ENCODE measurements at places on chromosomes 12 and 14.

DNA sequence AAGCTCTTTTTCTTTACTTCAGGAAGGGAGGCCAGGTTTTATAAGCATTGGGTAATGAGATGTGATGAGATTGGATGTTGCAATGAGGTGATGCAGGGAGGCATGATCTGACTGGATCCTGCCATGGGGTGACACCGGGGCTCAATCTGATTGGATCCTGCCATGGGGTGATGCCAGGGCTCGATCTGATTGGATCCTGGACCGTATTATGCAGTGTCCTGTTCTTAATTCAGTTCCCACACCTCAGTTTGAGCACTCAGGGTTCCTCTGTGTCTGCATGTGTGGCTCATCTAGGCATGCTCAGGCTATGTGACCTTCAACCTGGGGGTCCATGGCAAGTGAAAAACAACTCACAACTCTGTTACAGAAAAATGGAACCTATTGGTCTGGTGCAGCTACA, 166.4 kb downstream of the SLC15A4 start:
- DNase-seq: no peak

DNA sequence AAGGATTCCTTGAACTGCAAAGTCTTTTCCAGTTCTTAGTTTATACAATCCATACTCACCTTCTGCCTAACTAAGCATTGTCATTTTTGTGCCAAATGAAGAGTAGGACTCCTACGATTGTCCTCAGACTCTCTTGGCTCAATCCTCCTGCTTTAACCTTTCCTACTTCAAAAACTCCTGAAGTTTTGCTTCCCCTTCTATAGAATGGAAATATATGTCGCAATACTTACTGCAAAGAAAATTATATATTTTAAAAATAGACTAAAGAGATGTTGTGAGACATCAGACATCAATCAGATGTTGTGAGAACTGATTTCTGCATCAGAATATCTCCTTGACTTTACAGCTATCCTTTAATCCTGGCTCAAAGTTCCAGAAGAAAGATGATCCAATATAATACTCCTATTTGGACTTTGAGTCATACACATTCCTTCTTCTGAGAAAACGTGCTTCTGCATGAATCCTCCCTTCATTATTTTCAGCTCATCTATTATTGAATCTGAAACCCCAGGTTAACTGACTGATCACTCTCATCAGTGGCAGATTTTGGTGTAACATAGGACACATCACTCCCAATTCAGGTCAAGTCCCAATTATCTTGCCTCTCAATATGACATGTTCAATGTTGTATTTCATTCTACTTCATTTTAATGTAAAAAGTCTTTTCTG, 48.8 kb downstream of the A2M start:
- DNase-seq: no peak

DNA sequence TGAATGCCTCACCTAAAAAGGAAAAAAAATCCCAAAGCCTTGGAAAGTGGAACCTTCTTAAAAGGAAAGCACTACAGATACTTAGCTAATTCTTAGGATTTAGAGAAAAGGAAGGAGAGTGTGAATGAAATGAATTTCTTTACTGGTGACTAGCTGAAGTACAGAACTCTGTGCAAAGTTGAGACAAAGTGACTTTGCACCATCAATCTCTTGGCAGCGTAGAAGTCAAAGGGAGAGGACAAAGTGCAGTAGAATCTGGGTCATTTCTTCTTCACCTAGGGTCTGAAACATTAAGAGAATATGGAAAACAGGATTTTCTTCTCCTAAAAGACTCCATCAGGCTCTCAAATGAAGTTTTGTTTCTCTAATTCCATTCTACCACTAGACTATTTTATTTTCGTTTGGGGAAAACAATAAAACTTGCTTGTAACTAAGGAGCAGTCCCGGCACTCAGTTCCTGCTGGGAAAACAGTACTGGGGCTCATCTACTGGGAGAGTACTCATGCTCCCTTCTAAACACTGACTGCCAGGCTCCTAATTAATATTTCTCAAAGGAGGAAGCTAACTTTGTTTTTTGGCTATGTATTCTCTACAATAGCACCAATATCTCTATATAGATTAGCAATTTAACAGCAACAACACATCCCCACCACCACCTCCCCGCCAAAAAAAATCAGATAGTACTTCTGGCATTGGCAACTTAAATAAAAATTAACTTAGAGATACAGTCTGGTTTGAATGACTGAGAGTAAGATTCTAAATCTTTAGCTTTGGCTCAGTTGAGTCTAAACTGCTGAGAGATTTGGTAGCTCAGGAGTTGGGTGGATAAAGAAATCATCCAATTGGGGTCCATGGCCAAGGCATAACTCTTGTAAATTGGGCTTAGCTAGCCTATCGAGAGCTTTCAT, 110.7 kb downstream of the SLC15A5 start:
- DNase-seq: no peak

GRCh38 chr12:32089586-32089985, 17.1 kb upstream of the BICD1 start:
- no peak for DNase-seq

GRCh38 chr14:76546426-76547221, 170.7 kb downstream of the ESRRB start:
- no peak for DNase-seq

DNA sequence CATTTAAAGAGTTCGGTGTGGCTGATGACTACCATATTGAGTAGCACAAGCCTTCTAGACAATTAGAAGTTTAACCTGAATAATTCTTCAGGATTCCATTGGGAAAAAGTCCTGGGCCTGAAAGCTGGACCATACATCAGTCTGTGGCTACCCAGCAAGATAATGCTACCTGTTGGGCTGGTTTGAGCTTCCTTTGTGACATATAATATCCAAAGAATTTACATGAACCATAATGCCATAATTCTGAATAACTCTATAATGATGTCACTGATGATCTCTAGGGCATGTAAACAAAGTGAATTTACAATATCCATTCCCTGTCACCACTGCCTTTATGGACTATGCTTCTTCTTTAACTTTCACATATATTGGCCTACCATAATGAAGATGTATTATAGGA, 3.8 kb upstream of the YBX3 start:
- DNase-seq: no peak

- DNase-seq: no peak
Observed at GRCh38 chr12:54200412-54200811, 11.6 kb upstream of the SMUG1 start.

GRCh38 chr12:108320507-108321293, 18.4 kb downstream of the CMKLR1 start:
- DNase-seq: no peak

- no peak for DNase-seq
Observed at GRCh38 chr12:129530984-129531383, 372.8 kb downstream of the TMEM132D start.

DNA sequence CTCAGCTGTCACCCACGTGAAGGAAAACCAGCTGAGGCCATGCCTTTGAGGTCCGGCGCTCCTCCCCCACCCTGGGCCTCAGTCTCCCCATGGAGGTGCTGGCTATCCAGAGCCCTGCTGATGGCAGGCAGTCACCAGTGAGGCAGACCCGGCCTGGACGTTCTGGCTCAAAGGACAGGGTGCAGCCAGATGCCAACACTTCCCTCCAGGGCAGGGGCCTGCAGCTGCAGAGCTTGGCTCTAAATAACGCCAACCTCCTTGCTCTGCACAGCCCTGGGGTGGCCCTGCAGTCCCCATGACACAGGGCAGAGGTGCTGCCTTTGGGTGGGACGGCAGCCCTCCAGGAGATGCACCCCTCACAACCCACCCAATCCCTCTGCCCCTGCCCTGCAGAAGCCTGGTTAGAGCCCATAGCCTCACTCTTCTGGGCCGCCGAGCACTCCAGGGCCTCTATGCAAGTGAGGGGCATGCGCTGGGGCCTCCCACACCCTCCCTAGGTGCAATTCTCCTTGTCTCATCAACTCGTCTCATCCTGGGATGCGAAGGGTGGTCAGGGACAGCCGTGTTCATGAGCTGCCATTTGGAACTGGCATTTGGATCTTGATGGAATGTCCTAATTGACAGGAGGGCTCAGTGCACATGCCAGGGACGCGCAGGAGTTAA, 30.4 kb downstream of the CCDC85C start:
- DNase-seq: no peak

GRCh38 chr12:104750061-104750460, 208.0 kb downstream of the SLC41A2 start:
- DNase-seq: peak; percentile 76

- peak; percentile 59 for DNase-seq
Observed at GRCh38 chr12:25552681-25553080, 402 bp downstream of the LMNTD1 start.

- no peak for DNase-seq
Observed at GRCh38 chr14:64717870-64718269, 13.6 kb downstream of the PLEKHG3 start.

GRCh38 chr14:31926123-31926522, 151.0 kb upstream of the ARHGAP5 start:
- DNase-seq: no peak

GRCh38 chr14:105347587-105347968, 33.0 kb downstream of the PACS2 start:
- no peak for DNase-seq

GRCh38 chr12:43921666-43922337, 85.9 kb downstream of the TMEM117 start:
- DNase-seq: peak; percentile 69

- DNase-seq: no peak
Observed at GRCh38 chr12:102478405-102479098, 1.8 kb downstream of the IGF1 start.

DNA sequence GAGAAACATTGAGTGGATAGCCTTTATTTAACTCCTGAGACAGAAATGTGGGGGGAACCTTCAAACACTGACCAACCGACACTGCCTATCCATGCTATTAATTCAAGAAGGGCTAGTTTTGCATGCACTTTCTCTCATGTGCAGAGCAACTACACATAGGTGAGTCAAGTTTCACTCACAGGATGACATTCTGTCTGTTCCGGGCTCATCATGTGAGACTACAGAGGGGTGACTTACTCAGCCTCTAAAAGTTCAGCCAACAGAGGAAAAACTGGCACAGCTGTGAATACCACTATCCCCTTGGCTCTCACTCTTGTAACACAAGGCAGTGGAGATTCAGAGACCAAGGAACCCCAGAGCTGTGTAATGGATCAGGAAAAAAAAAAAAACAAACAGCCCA, 13.3 kb downstream of the BEST3 start:
- DNase-seq: peak; percentile 53

GRCh38 chr14:54713379-54713778, 146.5 kb downstream of the SAMD4A start:
- peak; percentile 90 for DNase-seq

DNA sequence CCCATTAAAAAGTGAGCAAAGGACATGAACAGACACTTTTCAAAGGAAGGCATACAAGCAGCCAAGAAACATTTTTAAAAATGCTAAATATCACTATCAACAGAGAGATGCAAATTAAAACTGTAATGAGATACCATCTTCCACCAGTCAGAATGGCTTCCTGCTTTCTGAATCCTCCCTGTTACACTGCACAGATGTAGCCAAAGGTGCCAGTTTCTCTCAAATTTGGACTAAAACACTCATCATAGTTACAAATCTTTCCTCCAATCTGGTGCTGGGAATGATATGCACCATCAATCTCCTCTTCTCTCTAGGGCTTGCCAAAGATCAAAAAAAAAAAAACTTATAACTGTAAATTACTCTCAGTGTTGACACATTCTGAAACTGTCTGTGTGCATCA, 311.8 kb upstream of the CLEC14A start:
- DNase-seq: peak; percentile 43

- DNase-seq: no peak
Observed at GRCh38 chr12:49762468-49762847, 21.1 kb downstream of the TMBIM6 start.

DNA sequence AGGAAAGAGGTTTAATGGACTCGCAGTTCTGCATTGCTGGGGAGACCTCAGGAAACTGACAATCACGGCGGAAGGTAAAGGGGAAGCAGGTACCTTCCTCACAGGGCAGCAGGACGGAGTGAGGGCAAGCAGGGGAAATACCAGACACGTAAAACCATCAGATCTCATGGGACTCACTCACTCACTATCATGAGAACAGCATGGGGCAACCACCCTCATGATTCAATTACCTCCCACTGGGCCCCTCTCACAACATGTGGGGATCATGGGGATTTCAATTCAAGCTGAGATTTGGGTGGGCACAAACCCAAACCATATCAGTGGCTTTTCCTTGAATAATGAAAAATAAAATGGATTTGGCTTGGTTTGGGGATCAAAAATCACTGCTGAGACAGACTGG, 380.5 kb downstream of the VRK1 start:
- no peak for DNase-seq

GRCh38 chr12:105036937-105037649, 47.2 kb downstream of the ALDH1L2 start:
- no peak for DNase-seq

DNA sequence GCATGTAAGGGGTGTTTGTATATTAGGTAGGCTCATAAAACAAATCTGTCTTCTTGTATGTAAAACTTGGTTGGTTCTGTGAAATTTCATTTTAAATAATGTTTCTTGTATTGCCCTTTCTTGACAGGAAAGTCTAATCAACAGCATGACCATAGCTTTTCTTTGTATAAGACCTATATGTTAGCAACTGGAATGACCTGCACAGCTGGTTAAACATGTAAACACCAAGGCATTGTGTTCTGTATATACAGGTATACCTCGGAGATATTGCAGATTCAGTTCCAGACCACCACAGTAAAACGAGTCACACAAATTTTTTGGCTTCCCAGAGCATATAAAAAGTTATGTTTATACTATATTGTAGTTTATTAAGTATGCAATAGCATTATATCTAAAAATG, 183.6 kb downstream of the ERC1 start:
- DNase-seq: no peak

DNA sequence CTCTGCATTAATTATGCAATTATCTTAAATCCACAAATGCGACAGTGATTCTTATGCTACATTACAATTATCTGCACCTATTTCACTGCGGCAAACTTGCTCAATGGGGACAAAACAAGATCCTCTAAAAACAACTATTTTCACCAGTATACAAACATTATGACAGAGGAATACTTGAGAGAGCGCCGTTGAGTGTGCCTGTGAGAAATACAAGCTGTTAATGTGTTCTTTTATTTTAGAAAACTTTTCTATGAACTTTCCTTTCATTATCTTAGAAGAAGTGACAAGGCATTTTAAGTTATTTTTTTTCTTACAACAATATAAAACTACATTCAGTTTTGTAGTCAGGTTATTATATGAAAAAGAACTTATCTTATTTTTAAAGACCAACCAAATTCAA, 1247.0 kb downstream of the FSCB start:
- no peak for DNase-seq

- DNase-seq: no peak
Observed at GRCh38 chr14:68578597-68578996, 214.3 kb downstream of the ZFP36L1 start.

DNA sequence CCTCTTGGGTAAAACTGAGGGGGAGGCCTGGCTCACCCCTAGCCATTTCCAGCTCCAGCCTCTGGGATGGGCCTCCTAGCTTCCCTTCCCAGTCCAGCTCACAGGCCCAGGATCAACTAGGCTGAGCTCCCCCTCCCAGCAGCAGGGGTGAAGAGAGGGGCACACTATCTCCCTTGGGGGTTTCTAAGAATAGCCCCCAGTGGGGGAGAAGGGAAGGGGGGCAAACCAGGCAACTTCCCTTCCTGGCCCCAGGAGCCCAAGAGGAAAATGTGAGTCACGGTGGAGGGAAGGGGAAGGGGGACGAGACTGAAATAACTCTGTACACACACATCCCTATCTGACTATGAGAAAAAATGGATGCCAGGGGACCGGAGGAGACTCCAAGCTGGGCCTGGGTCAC, 9.0 kb downstream of the ADCY6 start:
- DNase-seq: peak; percentile 81

- DNase-seq: no peak
Observed at GRCh38 chr14:24072436-24072835, 1.1 kb downstream of the CPNE6 start.

Data from fibroblast of skin of abdomen (primary cell).